ENCODE measurements at places on chromosomes 2 and 18. TPM values are rescaled to one million over a fixed set of nuclear protein-coding genes. Genes with fewer than 3 reads are reported as not detected.

Gene PRKAG3
- not detected for total RNA-seq

Gene LHCGR
- not detected for total RNA-seq

Gene C1QL2
- not detected for total RNA-seq

Gene STAMBP
- total RNA-seq = 52.2 TPM

Gene CPO
- not detected for total RNA-seq

Gene CXCR1
- total RNA-seq = not detected

Gene FOXD4L1
- total RNA-seq = 0.43 TPM

Gene CAVIN2
- total RNA-seq = 2.5 TPM

Gene KCNK3
- not detected for total RNA-seq

Gene TMEM247
- total RNA-seq = not detected

Gene CDH19
- total RNA-seq = not detected

Gene MPP4
- not detected for total RNA-seq

Gene SIGLEC15
- 1.0 TPM for total RNA-seq

Gene EIF4E2
- total RNA-seq = 69.3 TPM

Gene REG3A
- not detected for total RNA-seq

Gene EPHA4
- 21.3 TPM for total RNA-seq

Gene DGKD
- 43.1 TPM for total RNA-seq

Gene NT5C1B
- total RNA-seq = not detected

Gene AMER3
- total RNA-seq = not detected

Gene WDR12
- 45.3 TPM for total RNA-seq

Gene ASTL
- not detected for total RNA-seq

Gene SLC39A10
- total RNA-seq = 27.7 TPM

Gene COL4A4
- total RNA-seq = 6.0 TPM

Gene FAM110C
- 21.1 TPM for total RNA-seq

Gene KLHL30
- 0.80 TPM for total RNA-seq

Gene ANKRD62
- total RNA-seq = 0.20 TPM

Gene ASB18
- not detected for total RNA-seq

Gene GREB1L
- 6.0 TPM for total RNA-seq

Gene SP9
- total RNA-seq = not detected

Gene MREG
- 27.5 TPM for total RNA-seq

Gene ATP8B1
- 16.7 TPM for total RNA-seq

Gene TBR1
- not detected for total RNA-seq

Gene GPBAR1
- 0.20 TPM for total RNA-seq

Gene SULT1C3
- not detected for total RNA-seq

Gene SIX3
- total RNA-seq = 1.4 TPM

Gene C2orf15
- 16.9 TPM for total RNA-seq

Gene MRO
- total RNA-seq = not detected

Gene GKN2
- not detected for total RNA-seq

Gene SCYGR7
- total RNA-seq = not detected

Gene LINC00305
- total RNA-seq = not detected

Gene CRYGD
- not detected for total RNA-seq

Gene ATP6V1B1
- total RNA-seq = 13.9 TPM

Gene DSG3
- 0.13 TPM for total RNA-seq

Gene RGPD3
- not detected for total RNA-seq

Gene CCL20
- total RNA-seq = not detected

Gene HOXD1
- total RNA-seq = not detected

Gene MAP3K19
- not detected for total RNA-seq

Gene ACMSD
- not detected for total RNA-seq

Gene HADHA
- 99.9 TPM for total RNA-seq

Gene IL36B
- not detected for total RNA-seq

Gene ALK
- total RNA-seq = not detected

Gene ARHGAP15
- not detected for total RNA-seq

Gene SPHKAP
- not detected for total RNA-seq

Gene DNAH7
- total RNA-seq = 3.8 TPM

Gene RETREG2
- 84.4 TPM for total RNA-seq

Gene FAP
- total RNA-seq = not detected

Gene RFX8
- total RNA-seq = not detected

All from PC-9 (cell line).